Osteoblast (primary cell): ENCODE measurements at places on chromosomes 13 and 19.

DNA sequence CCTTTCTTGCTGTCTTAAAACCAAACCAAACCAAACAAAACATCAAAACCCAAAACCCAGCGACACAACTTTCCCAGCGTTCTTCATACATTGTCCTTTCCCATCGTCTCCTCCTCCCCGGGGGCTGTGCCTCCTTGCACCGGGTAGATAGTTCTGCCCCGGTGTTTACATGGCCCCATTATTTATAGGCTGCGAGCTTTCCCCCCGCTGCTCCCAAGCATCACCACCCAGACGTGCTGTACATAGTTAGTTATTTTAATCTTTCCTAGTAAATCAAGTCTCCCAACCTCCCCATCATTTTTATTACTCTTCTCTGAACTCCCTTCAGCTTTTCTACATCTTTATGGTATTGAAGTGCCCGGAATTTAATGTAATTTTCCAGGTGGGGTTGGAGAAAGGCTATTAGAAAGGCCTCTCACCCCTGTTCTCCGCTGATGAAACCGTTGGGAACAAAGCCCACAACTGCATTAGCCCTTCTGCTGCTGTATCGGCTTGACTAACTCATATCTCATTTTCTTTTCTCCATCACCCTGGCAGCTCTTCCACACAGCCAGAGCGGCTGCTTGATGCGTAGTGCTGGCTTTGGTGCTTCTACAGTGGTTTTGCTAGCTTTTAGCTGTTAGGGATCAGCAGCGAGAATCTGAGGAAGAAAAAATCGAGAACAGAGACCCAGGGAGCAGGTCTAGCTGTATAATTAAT lies 53.1 kb downstream of the FGF9 start:
- no peaks in the 10 kb centered on the region for H3K4me1 ChIP-seq
- H3K27me3 ChIP-seq, result no peaks in the 10 kb centered on the region
- no peak for DNase-seq

- DNase-seq, result peak; percentile 75
- H3K27ac ChIP-seq, result no peak overlapping the region
- H3K27me3 ChIP-seq, result no peaks in the 10 kb centered on the region
- H3K4me3 ChIP-seq, result no peak overlapping the region
Observed at GRCh38 chr19:48813123-48813913, 2.5 kb upstream of the BCAT2 start.

GRCh38 chr19:34692549-34692948 lies 15.1 kb downstream of the ZNF302 start:
- no peaks in the 10 kb centered on the region for H3K27me3 ChIP-seq
- no peak for DNase-seq
- H3K36me3 ChIP-seq, result no peaks in the 10 kb centered on the region
- H3K4me3 ChIP-seq, result no peak overlapping the region

GRCh38 chr13:96540670-96541069 lies 450.8 kb downstream of the HS6ST3 start:
- H3K36me3 ChIP-seq, result no peaks in the 10 kb centered on the region
- H3K27ac ChIP-seq, result no peak overlapping the region
- no peaks in the 10 kb centered on the region for H3K4me1 ChIP-seq
- H3K27me3 ChIP-seq, result no peaks in the 10 kb centered on the region

DNA sequence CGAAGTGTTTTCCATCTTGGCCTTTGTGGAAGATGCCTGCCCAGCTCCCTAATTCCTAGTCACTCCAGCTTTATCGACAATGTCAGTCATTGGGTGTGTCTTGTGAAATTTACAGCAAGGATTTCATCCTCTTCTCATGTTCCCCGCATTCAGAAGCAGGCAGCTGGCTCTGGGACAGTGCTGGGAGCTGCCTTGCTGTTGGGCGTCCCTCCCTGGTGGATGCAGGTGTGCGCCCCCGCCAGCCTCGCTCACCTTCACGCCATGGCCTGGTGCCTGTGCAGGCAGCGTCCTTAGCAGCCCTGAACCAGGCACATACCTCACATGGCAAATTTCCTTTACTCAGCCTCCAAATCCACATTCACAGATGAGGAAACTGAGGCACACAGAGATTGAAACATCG lies 39.7 kb upstream of the TFDP1 start:
- peak; percentile 44 for DNase-seq
- H3K27me3 ChIP-seq, result no peaks in the 10 kb centered on the region

- no peak for DNase-seq
- H3K27ac ChIP-seq, result no peak overlapping the region
- peaks cover 5% of the 10 kb centered on the region for H3K27me3 ChIP-seq
- no peaks in the 10 kb centered on the region for H3K4me1 ChIP-seq
- H3K4me3 ChIP-seq, result no peak overlapping the region
- no peaks in the 10 kb centered on the region for H3K36me3 ChIP-seq
Observed at GRCh38 chr13:97194479-97194878, 27.7 kb upstream of the MBNL2 start.

- H3K4me1 ChIP-seq, result no peaks in the 10 kb centered on the region
- DNase-seq, result no peak
- no peaks in the 10 kb centered on the region for H3K27me3 ChIP-seq
- H3K4me3 ChIP-seq, result no peak overlapping the region
- H3K36me3 ChIP-seq, result no peaks in the 10 kb centered on the region
- no peak overlapping the region for H3K27ac ChIP-seq
Observed at GRCh38 chr13:43353631-43354030, 330.2 kb downstream of the DNAJC15 start.

- H3K4me1 ChIP-seq, result no peaks in the 10 kb centered on the region
- no peak overlapping the region for H3K27ac ChIP-seq
- H3K4me3 ChIP-seq, result no peak overlapping the region
- H3K27me3 ChIP-seq, result no peaks in the 10 kb centered on the region
- DNase-seq, result no peak
Observed at GRCh38 chr19:17570791-17571190, 15.3 kb downstream of the COLGALT1 start.

GRCh38 chr13:105410602-105411001 lies 1124.9 kb downstream of the EFNB2 start:
- peak; percentile 47 for DNase-seq
- H3K27me3 ChIP-seq, result no peaks in the 10 kb centered on the region
